Stimulated activated CD4-positive, alpha-beta T cell treated with anti-CD3 and anti-CD28 coated beads, Interleukin-12 subunit alpha, Interleukin-12 subunit beta, amount 100 ng/mL, for 48 hours (primary cell): ENCODE measurements at places on chromosomes 12 and 14.

DNA sequence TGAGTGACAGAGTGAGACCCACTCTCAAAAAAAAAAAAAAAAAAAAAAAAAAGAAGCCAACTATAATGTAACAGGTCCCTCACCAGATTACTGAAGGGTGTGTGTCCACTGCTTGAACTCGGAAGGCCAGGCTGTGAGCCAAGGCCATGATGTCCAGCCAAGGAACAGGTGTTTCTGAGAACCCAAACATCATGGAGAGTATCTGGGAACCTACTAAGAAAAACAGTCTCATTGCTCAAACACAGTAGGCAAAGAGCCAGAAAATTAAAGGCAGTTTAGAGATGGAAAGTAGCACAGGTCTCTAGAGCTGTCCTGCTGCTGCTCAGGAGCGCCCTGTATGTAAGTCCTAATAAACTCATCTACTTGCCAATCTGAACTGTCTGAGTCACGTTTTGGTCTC, 12.5 kb upstream of the MAP4K5 start:
- DNase-seq = no peak

- DNase-seq = no peak
Measured at GRCh38 chr14:30462358-30462757, 96.6 kb upstream of the G2E3 start.

DNA sequence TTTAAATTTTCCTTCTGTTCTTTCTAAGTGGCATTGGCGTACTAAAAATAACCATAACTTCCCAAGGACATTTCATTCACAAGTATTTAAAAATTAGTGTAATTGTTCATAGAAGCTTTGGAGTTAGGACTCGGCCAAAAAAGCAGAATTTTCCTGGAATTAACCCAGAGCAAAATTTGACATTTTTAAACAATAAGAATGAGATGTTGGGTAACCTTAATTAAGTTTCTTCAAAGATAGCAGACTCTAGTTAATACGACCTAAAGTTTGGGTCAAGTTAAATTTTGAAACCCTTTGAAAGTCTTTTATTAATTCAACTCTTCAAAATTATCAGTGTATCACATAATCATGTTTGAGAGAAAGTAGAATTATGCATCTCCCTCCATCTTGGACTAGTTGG, 118.3 kb downstream of the AKAP6 start:
- no peak for DNase-seq

DNA sequence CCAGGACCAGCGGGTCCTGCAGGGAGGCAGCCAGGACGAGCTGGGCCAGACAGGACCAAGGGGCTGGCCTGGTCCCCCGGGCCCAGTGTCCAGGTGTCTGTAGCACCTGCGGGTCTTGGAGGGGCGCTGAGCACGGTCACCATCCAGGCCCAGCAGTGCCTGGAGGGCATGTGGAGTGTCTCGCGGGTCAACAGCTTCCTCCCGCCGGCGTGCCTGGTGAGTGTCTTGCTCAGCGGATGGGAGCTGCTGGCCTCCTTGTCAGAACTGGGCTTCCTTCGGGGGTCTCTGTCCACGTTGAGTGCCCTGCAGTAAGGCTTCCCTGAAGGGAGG, 13.8 kb downstream of the KIF26A start:
- DNase-seq = no peak

- no peak for DNase-seq
Measured at GRCh38 chr14:65035049-65035448, 48.4 kb downstream of the FNTB start.

GRCh38 chr14:83255727-83256090, 1722.1 kb upstream of the SEL1L start:
- DNase-seq = no peak

- no peak for DNase-seq
Measured at GRCh38 chr12:4139191-4139590, 134.4 kb upstream of the CCND2 start.

DNA sequence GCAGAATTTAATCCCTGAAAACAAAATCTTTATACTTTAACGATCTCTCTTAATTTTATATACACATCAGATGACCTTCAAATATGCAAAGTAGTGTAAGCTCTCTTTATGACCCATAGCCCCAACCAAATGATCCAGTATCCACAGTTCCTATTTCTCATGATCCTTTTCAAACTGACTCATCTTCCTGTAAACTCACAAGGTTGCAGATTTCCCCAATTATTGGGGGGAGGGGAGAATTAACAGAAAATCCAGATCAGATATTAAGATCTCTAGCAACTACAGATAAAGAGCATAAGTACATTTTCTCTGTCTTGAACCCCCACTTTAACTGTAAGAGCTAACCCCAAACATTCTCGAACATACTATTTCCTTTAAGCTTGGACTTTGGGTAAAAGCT, 12.5 kb downstream of the GNS start:
- no peak for DNase-seq

- DNase-seq = no peak
Measured at GRCh38 chr12:75623631-75624154, 112.3 kb upstream of the KRR1 start.

GRCh38 chr14:71589609-71590008, 342.6 kb upstream of the RGS6 start:
- no peak for DNase-seq

- DNase-seq = no peak
Measured at GRCh38 chr12:20629414-20630156, 65.5 kb upstream of the SLCO1C1 start.

- DNase-seq = no peak
Measured at GRCh38 chr12:120339256-120339655, 11.7 kb upstream of the PLA2G1B start.

DNA sequence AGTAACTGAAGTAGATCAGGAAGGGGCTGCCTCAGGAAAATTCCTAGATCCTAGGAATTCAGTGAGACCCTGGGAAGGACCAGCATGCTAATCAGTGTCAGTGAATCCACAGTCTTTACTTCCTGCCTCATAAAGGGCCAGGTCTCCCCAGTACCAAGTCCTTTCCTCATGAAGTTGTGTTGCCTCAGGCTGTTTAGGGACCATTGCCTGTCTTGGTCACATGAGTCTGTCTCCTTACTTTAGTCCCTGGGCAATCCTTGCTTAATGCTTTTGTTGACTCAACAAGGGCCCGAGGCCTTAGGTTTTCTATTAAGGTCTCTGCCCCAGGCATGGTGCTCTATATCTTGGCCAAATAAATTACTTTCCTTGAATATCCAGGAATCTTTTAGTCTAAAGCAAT, 16.1 kb upstream of the ATF1 start:
- DNase-seq = no peak

- DNase-seq = no peak
Measured at GRCh38 chr12:47032644-47033043, 46.8 kb upstream of the PCED1B start.

- no peak for DNase-seq
Measured at GRCh38 chr12:104687823-104688573, 231.2 kb downstream of the CHST11 start.

GRCh38 chr14:77667331-77667730, 40.5 kb downstream of the ALKBH1 start:
- no peak for DNase-seq

GRCh38 chr12:98725476-98726247, 80.6 kb downstream of the APAF1 start:
- no peak for DNase-seq

GRCh38 chr12:127060310-127060847, 1206.6 kb upstream of the TMEM132C start:
- no peak for DNase-seq

- no peak for DNase-seq
Measured at GRCh38 chr12:54390176-54390667, 5.7 kb upstream of the ZNF385A start.

- DNase-seq = peak; percentile 57
Measured at GRCh38 chr12:9651265-9651729, 18.2 kb upstream of the CLEC2D start.

- no peak for DNase-seq
Measured at GRCh38 chr14:90116444-90116843, 54.6 kb downstream of the KCNK13 start.

GRCh38 chr12:94596596-94596995, 53.8 kb downstream of the TMCC3 start:
- DNase-seq = no peak

DNA sequence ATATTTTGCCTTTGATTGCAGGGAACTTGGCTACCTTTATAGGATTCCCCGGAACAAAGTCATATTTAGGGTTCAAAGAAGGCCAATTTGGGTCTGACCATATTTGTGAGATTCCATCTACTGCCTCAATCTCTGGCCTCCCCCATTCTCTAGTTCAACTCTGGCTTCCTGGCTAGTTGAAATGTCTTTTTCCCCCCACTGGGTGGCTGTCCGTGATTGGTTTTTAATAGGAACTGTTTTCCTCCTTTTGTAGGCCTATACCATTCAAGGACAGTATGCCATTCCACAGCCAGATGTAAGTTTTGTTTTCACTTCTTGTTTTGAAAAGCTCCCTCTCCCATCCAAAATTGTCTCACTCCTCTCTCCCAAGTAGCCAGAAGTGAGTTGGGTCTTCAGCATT, 13.8 kb downstream of the PCBP2 start:
- DNase-seq = no peak

GRCh38 chr14:101006008-101006407, 102.5 kb upstream of the RTL1 start:
- no peak for DNase-seq

GRCh38 chr12:117854339-117855012, 114.3 kb downstream of the KSR2 start:
- peak; percentile 41 for DNase-seq

DNA sequence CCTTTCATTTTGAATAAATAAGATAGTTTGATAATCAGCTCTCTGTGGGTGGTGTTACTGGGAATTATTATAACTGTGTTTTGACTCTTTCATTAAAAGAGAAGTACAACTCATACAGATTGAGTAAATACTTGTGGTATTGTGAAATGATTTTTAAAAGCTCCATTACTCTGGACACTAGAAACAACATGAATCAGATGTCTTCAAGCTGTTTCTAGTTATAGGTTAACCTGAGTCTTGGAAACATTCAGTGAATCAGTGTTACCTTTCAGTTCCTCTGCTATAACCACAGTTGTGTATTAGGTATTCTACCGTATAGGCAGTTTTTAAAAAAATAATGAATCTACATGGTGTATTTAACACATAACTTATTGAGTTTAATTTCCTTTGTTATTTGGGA, 128.4 kb upstream of the SSTR1 start:
- DNase-seq = no peak

DNA sequence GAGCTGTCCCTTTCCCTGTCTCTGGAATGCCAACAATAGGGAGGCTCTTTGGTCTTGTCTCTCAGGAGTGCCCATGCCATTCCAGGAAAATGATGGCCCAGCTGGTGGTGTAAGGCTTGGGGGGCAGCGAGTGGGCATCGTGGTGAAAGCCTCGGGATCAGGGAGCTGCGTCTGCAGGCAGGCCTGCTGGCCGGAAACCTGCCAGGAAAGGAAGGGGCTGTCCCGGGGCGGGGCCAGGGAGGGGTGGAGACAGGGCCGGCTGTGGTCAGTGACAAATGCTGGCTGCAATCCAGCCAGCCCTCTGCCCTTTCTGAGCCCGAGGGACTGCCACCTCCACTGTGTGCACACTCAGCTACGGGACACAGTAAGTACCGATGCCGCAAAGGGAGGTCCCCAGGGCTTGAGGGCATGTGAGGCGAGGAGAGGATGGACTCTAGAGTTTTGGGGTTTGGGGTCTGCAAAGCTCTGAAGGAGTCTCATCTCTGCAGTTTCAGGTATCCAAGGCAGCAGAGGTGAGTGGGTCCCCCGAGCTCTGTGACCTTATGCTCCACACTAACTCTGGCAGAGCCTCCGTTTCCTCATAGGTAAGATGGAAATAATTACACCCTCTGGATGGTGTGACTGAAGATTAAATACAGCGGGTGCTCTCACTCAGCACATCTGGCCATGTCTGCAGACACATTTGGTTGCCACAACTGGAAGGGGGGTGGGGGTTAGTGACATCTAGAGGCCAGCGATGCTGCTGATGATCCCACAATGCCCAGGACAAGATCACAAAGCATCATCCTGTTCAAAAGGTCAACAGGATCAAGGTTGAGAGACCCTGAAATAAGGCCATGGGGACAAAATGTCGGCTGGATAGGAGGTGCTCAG, at the start of gene SERPINA5:
Gene SERPINA5, plus strand, starts transcription at position 300 of the 873 bp plus-strand sequence. CDS start 5,937 bp downstream, outside the sequence.
- DNase-seq = no peak

DNA sequence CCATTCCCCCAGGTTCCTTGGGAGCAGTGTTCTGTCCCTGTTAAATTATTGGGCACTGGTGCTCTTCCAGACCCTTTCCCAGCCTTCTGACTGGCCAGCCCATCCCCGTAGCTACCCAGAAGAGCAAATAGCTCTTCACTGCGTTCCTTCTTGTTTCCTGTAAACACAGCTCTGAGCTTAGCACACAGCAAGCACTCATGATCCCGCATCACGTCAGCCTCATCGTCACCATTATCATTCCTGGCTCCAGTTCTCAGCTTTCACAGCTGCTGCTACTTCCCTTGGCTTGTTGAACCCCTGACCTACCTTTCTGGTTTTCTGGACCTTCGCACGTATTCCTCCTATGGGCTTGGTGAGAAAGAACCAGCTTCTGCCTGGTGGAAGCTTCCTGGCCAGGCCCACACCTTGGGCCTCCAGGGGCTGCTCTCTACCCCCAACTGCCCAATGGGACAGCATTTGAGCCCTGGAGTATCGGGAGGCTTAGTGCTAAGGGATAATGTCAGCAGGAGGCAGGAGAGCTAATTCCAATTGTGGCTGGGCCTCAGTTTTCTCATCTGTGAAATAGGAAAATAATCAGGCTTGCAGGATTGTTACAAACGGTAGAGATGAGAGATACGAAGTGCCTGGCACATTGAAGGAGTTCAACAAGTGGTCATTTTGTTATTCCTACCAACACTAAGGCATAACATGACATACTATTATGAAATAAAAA, 22.6 kb upstream of the PAPOLA start:
- DNase-seq = no peak

- DNase-seq = no peak
Measured at GRCh38 chr14:64935508-64935907, 7.0 kb downstream of the GPX2 start.

- DNase-seq = no peak
Measured at GRCh38 chr14:56328021-56328420, 209.8 kb downstream of the PELI2 start.

DNA sequence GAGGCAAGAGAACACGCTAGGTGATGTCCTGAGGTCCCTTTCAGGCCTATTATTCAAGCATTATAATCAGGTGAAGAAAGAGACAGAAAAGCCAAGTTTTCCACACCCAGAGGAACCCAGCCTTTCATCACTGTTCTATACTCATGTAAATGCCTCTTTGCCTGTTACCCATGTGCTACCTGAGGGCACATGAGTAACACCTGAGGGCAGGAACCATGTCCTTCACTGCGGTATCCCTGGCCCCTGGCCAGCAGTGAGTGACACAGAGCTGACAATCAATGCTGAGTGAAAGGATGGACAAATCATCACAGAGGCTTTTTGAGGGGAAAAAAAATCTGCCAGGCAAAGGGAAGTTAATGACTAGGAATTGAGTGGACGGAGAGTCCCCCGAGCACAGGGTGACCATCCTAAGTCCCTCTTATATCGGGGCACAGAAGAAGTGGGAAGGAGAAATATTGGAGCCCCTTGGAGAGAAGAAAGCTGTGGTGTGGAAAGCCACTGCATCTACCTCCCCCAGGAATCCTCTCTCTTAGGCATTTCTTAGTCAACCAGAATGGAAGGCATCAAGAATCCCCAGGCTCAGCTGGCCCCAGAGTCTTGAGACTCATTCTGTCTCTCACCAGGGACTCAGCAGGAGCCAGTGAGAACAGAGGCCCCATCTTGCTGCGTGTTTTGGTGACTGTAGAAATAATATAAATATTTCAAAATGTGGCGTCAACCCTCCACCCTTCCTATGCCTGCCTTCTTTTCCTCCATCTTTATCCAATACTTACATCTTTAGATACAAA, 212.9 kb downstream of the DPF3 start:
- DNase-seq = no peak

- no peak for DNase-seq
Measured at GRCh38 chr14:70709726-70710382, 68.1 kb downstream of the TTC9 start.
